Activated T-cell treated with anti-CD3 and anti-CD28 coated beads, Interleukin-2, amount 50 U/mL, for 24 hours (primary cell): ENCODE measurements at places on chromosomes 7 and 10.

GRCh38 chr7:92747041-92747835 is 89.1 kb downstream of the CDK6 start:
- DNase-seq = no peak

GRCh38 chr7:56079450-56080185 is 13.1 kb downstream of the PHKG1 start:
- DNase-seq = no peak

DNA sequence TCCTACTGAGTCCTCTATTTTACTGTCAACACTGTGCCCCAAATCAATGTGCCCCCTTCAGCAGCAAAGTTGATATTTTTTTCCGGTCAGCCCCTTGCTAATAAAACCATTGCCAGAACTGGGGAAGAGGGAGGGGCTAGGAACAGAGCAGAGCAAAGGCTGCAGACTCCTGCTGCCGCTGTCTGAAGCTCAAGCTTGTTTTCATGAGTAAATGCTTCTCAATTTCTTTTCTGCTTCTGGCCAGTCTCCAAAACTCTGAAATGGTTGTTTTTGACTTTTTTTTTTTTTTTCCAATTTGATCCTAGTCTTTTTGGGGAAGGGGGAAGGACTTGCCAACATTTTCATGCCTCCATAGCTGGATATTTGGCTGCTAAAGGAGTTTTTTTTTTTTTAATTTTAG is 26.7 kb upstream of the PROSER2 start:
- no peak for DNase-seq

GRCh38 chr10:112558476-112559142 is 111.6 kb downstream of the VTI1A start:
- DNase-seq = no peak

- no peak for DNase-seq
Observed at GRCh38 chr10:93006435-93007039, 54.1 kb upstream of the CYP26C1 start.

- DNase-seq = no peak
Observed at GRCh38 chr7:116249969-116250553, 39.7 kb downstream of the TES start.

GRCh38 chr10:3407208-3407607 is 234.6 kb upstream of the PITRM1 start:
- DNase-seq = no peak

GRCh38 chr7:146090023-146090645 is 26.5 kb upstream of the CNTNAP2 start:
- no peak for DNase-seq

DNA sequence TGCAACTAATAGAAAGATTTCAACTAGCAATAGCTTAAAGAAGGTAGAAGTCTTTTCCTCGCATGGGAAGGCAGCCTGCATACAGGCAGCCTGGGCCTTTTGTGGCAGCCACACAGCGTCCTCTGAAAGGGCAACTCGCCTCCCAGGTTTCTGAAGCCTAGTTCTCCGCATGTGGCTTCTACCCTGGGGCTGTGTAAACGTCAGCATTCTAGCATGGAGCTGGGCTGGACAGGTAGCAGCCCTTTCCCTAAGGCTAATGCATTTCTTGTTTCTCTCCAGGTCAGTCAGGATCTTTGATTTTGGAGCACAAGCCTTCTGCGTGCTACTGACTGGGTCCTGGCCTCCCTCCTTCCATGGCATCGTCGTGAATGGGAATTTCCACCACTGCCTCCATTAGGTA is 23.8 kb upstream of the SEC61G start:
- no peak for DNase-seq

DNA sequence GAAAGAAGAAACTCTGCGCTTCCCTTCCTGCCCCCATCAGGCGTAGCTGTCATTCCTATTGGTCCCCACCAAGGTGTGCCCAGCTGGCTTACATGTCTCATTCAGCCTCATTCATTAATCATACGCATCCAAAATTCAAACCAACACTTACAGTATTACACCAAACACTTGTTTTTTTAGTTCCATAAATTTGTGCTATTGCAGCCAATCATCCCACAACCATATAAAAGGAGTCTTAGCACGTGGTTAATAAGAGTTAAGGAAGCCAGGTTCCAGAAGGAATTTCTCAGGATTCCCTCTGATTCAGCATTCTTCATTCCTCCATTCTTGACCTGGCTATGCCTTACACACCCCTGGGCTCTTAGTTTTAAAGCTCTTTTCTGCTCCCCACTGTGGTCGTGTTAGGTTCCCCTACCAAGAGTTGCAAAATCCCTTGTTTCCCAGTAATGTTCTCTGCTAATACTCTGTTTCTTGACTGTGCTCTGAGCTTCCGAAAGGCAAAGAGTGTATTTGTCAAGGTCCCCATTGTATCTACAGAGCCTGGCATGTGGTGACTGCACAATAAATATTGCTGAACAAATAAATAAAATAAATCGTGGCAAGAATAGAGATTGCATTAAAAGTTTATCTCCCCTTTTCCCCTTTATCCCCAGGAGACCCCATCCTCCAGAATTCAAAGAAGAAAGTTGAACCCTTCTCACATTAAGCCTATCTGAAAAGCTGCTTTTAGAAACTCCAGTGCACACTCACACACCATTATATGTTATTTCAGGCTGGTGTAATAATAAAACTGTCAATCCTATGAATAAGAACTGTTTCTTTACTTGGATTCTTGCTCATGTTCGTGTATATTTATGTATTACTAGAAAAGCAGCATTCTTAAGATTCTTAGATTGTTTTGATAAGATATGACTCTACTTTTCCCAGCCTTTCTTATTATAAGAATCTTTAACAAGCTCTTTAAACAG is 514.4 kb downstream of the INHBA start:
- DNase-seq = no peak

DNA sequence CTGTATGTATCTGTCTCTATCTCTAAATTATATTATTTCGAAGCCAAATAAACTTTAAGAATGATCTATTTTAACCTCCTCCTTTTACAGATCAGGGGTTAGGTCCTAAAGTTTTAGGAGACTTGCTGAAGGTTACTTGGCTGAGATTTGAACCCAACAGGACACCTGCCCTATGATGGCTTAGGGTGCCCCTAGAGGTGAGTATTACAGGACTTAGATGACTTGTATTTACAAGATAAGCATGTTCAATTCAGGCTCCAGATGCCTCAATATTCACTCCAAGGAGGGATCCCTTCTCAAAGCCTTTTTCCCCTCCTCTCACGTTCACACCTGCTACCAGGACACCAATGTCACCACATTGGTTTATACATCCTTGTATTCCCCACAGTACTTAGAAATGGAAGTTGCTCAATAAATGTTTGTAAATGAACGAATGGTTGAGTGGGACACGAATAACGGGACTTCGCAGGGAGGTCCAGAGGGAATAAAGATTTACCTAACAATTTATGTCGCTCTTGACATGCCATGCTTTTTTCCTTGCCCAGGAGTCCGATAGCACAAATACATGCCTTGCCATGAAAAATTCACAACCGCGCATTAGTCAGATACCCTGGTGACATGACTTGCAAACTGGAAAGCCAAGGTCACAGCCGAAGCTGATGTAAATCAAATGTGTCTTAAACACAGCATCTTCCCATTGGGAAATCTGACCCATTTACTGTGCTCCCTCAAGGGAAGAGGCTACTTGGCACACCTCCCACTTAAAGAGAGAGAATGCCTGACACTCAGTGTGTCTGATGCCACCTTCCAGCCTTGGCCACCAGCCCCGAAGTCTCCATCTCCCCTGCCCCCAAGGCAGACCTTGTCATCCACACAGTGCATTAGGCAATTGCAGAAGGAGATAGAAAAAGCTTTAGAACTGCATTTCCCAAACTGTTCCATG is 872.2 kb upstream of the AUTS2 start:
- no peak for DNase-seq

DNA sequence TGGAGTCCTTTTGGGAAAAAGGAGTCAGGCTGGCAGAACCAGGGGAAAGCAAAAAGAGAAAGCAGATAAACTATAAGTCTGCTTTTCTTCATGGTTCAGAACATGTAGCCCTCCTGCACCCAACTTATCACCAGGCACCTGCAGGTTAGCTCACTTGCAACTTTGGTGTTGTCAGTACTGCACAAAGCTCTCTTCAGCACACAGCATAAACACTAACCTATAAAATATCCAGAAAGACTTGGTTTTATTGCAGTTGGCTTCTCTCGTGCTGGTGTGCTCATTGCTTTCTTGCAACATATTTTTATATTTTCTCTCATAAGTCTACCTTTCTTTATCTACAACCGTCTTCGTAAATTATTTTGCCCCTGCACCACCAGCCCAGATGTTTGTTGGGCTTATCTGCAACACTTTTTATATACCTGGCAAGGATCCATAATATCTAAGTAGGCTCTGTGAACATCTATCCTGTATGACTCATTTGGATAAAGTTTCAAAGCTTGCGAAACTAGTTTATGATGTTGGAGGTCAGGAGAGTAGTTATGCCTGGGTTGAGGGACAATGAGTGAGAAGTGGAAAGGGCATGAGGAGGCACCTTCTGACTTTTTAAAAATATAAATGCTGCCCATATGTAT is 164.6 kb downstream of the ANKRD30A start:
- no peak for DNase-seq

GRCh38 chr7:141094336-141095070 is 20.6 kb downstream of the TMEM178B start:
- DNase-seq = no peak

GRCh38 chr7:156842740-156843140 is 50.2 kb downstream of the LMBR1 start:
- DNase-seq = no peak

DNA sequence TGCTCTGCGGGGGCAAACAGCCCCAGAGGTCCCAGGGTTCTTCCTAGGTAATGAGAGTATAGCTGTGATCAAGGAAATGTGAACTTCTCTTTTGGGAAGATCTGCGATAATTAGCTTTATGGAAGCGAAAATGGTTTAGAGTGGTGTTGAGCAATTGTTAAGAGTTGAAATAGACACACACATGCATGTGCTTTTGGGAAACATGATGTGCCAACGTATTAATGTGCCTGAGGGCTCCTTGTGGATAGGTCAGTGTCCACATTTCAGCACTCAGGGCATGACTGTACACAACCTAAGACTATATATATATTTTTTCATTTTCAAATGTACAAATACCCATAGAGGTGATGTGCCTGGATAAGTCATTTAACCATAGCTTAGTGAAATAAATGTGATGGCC is 67.0 kb downstream of the GSDME start:
- DNase-seq = no peak

DNA sequence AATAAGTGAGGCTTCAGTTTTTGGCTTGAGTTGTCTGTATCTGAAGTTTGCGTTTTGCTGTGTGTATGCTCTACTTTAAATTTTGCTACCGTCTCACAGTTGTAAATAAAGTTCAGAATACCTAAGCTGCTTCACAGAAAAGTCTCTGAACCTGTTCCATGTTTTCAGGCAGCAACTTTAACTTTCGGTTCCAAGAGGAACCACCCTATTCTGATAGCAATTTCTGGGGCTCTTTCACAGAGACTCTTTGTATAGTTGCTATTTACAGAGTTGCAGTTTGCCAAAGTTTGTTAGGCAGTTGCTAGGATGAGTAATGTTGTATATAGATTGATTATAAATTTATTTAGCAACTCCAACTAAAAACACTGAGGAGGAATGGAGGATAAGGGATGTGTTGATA is 5.7 kb downstream of the FAM221A start:
- no peak for DNase-seq

DNA sequence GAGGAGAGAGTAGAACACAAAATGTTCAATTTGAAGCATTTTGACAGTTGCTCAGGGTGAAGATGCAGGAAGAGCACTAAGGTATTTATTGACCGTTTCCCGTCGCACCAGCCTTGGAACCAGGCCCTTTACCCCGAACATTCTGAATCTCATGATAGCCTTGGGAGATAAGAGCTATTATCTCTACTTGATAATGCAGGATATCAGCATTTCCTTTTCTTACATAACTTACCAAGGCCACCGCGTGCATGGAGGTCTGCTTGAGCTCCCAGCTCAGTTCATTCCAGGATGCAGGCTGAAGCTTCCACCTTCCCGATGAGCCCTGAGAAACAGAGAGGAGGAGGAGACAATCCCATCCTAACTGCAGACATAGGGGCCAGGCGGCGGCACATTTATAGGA is 324.2 kb upstream of the COBL start:
- DNase-seq = no peak

- no peak for DNase-seq
Observed at GRCh38 chr10:31000867-31001266, 30.8 kb downstream of the ZNF438 start.

- no peak for DNase-seq
Observed at GRCh38 chr7:107977048-107977447, 25.9 kb downstream of the LAMB1 start.

DNA sequence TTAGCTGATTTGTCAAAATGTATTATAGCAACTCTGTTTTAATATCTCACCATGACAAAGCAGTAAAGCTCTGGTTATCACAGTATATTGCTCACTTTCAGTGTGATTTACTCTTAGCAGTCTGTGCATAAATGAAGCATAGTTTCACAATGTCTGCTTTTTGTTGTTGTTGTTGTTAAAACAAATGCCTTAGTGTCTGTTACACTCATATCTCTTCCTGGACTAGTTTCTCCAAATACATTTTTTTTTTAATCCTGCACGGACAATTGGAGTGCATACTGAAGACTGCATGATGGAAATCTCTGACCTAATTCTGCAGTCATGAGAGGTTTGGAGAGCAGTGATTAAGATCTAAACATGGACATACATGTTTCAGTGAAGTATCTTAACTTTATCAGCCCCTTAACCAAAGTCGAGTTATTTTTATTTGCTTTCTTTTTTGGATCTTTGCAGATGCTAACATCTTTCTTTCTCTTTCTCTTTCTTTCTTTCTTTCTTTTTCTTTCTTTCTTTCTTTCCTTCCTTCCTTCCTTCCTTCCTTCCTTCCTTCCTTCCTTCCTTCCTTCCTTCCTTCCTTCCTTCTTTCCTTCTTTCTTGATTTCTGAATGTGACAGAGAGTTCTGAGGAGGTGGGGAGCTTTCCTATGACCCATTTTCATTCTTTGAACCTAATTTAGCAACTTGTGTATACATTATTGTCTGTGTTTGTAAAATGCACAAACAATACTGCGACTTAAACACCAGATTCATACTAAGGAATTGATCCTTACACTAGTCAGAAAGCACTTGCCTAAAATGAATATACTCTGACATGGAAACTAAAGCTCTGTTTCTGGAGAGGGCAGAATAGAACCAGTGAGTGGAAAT is 161.5 kb upstream of the AGR3 start:
- no peak for DNase-seq

DNA sequence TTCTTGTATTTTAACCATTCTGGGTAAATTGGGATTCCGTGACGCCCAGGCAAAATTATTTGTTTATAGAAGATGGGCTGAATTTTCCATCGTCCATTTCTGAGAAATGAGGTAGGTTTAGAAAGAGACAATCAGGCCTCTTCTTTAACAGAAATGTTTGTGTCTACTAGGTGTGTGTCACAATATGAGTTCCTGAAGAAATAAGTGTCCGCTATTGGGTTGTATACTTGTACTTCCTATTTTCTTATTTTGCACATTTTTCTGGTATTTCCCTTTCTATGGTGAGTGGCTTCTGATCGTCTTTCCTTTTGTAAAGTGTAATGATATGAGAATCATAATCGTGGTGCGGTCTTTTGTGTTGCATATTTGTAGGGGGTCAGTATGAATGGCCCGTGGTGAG is 83.9 kb downstream of the TCF7L2 start:
- DNase-seq = no peak
